ENCODE measurements at places on chromosomes 6 and 20.
A peak's percentile ranks its signal among the peaks of the same experiment; 100 is the strongest.

- DNase-seq, result no peak
These were observed 11.3 kb downstream of the GTSF1L start for GRCh38 chr20:43715511-43715910.

GRCh38 chr6:135212935-135213334 lies 31.8 kb downstream of the MYB start:
- DNase-seq, result peak; percentile 87

DNA sequence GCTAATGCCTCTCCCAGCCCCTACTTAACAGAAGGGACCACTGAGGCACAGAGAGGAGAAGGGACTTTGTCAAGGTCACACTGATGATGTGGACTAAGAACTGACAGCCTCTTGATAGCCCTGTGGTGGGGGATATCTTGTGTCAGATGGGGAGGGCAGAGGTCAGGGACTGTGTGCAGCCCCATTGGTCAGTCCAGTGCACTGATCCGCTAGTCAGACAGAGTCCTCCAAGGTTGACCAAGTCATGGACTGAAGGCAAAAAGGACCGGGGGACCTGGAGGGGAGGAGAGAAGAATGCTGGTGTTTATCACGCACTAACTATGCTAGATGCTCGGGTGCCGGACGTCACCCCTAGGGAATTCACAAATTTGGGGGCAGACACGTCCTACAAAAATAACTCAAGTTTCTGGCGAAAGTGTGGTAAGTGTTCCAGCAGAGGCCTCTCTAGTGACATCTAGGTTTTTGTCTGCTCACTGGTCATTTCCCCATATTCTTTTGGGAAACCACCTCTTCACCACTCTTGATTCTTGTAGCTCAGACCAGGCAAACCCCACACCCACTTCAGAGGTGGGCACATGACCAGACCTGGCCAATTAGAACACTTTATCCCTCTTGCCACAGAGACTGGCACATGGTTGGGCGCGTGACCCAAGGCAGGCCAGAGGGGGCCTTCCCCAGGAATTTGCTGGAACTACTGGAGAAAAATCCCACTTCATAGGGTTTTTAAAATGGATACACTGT lies 21.0 kb downstream of the TCF15 start:
- no peak for DNase-seq

DNA sequence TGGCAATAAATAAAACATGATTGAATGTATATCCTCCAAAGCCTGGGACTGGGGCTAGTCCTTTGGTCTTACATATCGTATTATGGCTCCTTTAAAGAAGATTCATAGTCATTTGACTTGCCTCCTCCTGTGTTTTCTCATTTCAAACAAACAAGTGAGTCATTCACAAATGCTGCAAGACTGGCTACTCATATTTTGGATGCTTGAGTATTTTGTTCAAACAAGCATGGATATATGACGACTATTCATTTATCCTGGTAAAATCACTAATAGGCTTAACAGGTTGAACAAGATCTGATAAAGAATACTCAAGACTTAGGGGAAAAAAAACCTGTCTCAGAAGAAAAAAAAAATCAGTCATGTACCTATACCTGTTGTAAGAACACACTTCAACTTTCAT lies 111.1 kb upstream of the CCDC28A start:
- DNase-seq, result no peak

GRCh38 chr20:61901392-61902220 lies 164.1 kb downstream of the TAF4 start:
- DNase-seq, result peak; percentile 11

- no peak for DNase-seq
These were observed 9.6 kb downstream of the BTNL2 start for GRCh38 chr6:32397252-32397920.

GRCh38 chr6:21201637-21202350 lies 391.8 kb upstream of the SOX4 start:
- DNase-seq, result no peak

DNA sequence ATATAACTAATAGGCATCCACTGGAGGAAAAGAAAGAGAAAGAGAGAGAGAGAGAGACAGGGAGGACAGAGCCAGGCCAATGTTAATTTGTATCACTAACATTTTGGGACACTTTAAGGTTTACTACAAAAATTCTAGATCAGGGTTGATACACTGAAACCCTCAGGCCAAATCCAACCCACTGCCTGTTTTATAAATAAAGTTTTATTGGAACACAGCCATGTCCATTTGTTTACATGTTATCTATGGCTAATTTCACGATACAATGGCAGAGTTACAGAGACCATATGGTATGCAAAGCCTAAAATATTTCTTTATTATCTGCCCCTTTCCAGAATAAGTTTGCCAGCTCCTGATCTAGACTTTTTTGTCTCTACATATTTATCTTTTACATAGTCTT lies 263.9 kb downstream of the ZNF217 start:
- no peak for DNase-seq

DNA sequence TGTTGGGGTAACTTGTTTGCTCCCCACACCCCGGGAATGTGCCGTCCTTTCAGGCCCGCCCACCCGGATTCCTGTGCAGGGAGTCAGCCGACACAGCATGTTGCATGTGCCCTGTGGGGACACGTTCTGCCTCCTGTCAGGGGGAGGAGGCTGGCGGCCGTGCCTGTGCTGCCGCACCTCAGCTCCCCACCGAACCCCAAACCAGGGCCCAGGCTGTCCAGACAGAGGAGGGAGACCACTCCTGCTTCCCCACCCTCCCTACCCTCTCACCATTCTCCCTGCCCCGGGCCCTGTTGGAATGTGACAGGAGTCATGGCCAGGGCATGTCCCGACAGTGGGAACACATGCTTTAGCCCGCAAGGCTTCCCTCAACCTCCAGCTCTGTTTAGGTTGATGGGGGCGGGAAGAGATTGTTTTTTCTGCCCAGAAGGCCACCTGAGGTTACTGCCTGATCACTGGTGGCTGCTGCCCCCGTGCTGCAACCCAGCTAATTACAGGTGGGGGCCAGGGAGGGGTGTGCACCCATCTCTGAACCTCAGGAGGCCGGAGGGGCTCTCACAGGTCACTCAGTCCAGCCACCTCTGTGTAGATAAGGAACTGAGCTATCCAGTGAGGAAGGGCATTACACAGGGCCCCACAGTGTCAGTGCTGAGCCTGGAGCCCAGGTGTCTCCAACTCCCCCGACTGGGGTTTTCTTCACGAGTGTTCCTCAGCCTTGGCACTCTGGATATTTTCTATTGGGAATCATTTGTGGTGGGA lies 13.6 kb downstream of the LRRC73 start:
- peak; percentile 87 for DNase-seq

DNA sequence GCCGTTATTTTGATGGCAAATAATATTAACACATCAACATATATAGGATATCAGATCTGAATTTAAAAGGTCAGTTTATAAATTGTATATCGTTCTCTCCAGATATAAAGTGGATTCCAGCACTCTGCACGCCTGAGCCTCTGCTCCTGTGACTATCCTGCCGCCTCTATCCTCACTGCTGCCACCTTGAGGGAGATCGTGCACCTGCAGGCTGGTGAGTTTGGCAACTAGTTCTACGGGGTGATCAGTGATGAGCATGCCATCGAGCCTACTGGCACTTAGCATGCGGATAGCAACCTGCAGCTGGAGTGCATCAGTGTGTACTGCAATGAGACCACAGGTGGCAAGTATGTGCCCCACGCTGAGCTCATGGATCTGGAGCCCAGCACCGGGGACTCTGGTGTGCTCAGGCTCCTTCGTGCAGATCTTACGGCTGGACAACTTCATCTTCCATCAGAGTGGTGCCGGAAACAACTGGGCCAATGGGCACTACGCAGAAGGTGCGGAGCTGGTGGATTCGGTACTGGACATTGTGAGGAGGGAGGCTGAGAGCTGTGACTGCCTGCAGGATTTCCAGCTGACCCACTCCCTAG lies 84.9 kb downstream of the FBXO5 start:
- peak; percentile 64 for DNase-seq

DNA sequence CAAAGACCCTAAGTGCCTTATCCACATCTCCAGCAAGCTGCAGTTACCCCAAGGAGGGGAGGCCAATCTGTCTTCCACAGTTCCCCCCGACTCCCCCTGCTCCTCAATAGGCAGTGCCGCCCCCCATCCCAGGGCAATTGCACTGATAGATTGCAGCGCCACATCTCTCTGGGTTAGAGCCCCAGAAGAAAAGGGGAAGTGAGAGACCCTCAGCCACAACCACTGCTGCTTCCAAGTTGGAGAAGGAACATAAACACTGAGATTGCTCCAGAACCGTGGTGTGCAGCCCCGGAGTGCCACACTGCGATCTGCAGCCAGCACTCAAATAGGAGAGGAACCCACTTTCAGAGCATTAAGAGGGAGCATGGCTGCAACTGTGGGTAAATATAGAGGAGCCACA lies 101.5 kb downstream of the RWDD2A start:
- DNase-seq, result no peak

GRCh38 chr6:105994591-105995390 lies 91.3 kb upstream of the PRDM1 start:
- DNase-seq, result peak; percentile 84
